ENCODE measurements at places on chromosomes 5 and 9.
A peak's percentile ranks its signal among the peaks of the same experiment; 100 is the strongest.

DNA sequence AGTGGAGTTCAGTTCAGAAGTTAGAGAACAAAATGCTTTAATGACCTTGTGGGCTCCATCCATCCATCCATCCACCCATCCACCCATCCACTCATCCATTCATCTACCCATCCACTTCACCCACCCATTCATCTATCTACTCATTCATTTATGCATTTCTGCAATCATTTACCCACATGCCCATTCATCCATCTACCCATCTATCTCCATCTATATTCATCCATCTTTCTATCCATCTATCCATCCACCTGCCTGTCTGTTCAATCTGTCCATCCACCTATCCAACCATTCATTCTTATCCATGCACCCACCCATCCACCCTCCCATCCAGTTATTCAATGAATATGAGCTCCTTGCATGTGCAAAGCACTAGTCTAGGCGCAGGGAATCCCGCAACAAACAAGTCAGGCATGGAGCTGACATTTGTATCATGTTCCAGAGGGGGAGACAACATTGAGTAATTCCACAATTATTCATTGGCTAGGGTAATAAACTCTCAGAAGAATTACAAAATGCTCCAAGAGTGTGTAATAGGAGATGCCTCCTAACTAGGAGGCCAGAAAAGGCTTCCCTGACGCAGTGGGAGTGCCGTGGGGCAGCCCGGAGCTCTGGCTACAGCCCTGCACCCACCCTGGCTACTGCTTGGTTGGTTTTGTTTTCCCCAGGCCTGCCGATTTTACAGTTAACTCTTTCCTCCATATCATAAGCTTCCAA is 211.2 kb downstream of the NXNL2 start:
- DNase-seq = no peak

- no peak for DNase-seq
Observed at GRCh38 chr5:94017579-94017978, 276.2 kb upstream of the POU5F2 start.

GRCh38 chr9:90578126-90578815 is 64.4 kb downstream of the DIRAS2 start:
- no peak for DNase-seq

DNA sequence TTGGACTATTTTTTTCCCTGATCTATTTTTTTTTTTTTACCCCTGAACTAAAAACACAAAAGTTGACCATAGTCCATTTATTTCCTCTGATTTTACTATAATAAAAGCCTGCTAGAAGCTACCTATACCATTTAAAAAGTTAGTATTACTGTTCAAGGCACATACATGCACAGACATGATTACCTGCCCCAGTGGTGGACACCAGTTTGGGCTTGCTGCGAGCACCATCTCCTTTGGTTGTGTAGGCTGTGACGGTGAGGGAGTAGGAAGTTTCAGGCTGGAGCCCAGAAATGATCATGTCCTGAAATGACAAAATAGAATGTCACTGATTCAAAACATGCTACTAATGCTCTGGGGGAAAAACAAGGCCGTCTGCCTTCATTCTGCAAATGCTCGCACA is 693.1 kb upstream of the DMAC1 start:
- DNase-seq = no peak

DNA sequence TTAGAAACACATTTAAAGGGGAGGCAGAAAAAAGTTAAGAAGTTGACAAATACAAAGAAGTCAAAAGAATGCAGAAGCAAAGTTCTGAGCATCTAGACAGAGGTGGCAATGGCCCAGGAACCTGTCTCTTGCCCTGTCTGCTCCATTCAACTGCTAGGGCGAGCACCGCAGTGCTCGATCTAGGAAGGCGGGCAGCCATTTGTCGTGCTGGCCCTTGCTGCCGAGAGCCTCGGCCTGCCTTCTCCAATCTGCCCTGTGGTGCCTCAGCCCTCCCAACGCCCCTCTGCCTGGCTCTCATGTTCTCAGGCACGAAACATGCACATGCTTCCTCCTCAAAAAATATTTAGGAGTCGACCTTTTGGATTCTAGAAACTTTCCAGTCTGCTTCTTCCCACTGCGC is 42.2 kb downstream of the DDX31 start:
- DNase-seq = no peak

DNA sequence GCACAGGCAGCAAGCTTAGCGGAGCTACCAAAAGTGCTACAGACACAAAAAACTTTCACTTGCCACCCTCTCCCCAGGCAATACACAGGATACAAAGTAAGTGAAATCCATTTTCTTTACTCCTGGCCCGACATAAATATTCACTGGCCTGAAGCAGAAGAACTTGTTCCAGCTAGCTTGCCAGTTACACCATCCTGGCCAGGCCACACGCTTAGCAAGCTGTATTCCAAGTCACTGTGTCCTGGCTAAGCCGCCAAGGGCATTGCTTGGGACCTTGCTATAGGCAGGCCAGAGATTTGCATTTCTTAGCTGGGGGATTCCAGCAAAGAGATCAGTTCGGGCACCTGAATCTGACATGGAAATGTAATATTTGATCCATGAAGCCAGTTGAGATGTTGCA is 71.0 kb upstream of the SLC1A3 start:
- DNase-seq = no peak

GRCh38 chr9:131290036-131290766 is 678 bp downstream of the PLPP7 start:
- DNase-seq = no peak

DNA sequence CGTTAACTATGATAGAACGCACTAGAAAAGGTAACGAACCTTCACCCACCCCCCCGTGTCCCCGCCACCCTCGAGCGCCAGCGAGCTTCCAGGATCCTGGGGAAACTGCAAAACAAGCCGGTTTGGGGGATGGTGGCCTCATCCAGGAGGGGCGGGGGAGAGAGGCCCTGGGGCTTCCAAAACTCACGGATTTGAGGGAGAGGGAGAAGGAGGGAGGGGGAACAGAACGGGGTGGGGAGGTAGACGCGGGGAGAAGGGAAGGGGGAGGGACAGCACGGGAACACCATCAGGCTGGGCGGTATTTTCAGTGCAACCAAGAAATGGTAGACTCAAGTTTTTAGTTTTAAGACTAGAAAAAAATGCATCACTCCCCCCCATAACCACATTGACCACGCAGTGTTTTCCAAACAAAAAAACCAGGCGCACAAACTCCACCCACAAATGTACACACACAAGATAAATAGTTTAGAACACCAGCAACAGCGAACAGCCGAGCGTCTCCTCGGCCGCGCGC is 1.4 kb downstream of the NRARP start:
- DNase-seq = no peak

GRCh38 chr5:172941067-172941516 is 18.1 kb upstream of the RPL26L1 start:
- DNase-seq = no peak

DNA sequence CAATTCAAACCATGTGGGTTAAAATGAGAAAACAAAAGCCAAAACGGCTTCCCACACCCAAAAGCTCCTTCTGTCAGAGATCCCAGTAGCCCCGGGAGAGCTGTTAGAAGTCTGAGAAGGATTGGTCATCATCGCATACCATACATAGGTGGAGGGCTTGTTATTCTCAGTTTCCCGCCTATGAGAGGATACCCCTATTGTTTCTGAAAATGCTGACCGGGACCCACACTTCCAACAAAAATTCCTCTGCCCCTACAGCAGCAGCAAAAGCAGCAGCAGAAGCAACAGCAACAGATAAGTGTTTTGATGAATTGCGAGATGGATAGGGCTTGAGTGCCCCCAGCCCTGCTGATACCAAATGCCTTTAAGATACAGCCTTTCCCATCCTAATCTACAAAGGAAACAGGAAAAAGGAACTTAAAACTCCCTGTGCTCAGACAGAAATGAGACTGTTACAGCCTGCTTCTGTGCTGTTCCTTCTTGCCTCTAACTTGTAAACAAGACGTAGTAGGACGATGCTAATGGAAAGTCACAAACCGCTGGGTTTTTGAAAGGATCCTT is at the start of gene TEK:
Gene TEK (plus strand): TSS at position 245 of the 561 bp plus-strand sequence. CDS start 366 bp downstream, outside the sequence.
- no peak for DNase-seq

GRCh38 chr9:124894035-124894740 is 32.3 kb downstream of the ARPC5L start:
- no peak for DNase-seq

DNA sequence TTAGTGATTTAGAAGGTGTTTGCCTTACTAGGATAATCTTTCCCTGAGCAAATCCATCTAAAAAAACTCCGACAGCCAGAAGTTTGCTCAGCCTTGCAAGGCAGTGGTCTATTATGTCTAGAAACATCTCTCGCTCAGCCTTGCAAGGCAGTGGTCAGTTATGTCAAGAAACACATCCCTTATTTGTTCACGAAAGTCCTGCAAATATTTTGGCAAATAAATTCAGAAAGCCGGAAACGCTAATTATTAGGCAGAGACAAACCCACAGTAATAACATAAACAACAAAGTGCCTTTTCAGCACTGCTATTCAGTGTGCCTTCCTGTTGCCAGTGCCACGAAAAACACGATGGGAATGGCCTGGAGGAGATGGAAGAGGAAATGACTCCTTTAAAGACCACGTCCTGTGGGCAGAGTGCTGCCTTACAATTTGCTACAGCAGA is 184.5 kb downstream of the GNAQ start:
- no peak for DNase-seq

GRCh38 chr9:114799925-114800324 is 5.9 kb downstream of the TNFSF15 start:
- DNase-seq = no peak

GRCh38 chr5:74579215-74579614 is 61.3 kb downstream of the ENC1 start:
- DNase-seq = peak; percentile 4

GRCh38 chr5:151097061-151097460 is 16.2 kb upstream of the TNIP1 start:
- DNase-seq = no peak

DNA sequence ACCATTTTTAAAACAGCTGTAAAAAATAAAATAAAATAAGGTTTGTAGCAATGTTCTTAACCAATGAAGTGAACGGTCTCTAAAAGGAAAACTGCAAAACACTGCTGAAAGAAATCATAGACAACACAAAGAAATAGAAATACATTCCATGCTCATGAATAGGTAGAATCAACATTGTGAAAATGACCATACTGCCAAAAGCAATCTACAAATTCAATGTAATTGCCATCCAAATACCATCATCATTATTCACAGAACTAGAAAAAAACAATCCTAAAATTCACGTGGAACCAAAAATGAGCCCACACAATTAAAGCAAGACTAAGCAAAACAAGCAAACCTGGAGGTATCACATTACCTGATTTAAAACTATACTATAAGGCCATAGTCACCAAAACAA is 67.6 kb upstream of the RGMB start:
- DNase-seq = no peak

DNA sequence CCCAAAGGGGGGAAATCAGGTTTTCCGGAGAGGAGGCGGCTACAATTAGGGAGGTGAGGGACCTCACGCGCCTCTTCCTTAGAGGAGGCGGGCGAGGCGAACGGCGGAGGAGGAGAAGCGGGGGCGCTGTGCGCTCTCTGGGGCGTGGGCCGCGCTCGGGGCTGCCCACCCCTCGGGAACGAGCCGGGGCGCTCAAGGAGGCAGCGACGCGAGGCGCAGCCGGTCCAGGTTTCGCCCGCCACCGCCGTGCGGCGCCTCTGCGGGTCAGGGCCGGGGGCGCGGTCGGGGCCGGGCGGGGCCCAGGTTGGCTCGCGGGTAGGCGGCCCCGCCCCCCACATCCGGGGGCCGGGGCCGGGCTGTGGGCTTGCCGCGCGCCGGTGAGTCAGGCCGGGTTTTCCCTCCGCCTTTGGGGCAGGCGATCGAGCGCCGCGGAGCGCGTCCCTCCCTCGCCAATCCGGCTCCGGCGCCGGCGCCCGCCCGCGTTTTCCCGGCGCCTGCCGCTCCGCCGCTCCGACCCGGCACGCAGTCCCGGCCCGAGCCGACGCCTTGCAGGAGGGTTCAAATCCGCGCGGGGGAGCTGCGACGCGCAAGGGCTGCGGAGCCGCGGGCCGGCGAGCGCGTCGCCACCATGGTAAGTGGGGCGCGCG is at the start of gene N4BP3:
Gene N4BP3 (plus strand): TSS at position 392 of the 647 bp plus-strand sequence. CDS start 6,052 bp downstream, outside the sequence.
- peak; percentile 77 for DNase-seq

DNA sequence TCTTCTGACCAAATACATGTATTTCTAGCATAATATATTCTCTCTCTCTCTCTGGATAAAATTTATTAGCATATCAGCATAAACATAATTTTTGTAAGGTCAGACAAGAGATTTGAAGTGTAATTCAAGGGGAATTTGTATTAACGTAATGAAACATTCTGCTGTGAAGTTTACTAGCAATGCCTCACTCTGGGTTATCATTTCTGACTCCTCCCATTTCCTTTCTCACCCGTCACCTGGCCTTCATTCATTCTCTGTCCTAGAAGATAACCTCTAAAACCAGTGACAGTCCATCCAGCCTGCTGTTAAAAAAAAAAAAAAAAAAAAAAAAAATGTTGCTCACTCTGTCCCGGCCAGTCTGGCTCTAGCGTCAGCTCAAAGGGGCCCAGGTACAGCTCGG is 27.1 kb downstream of the GRAMD2B start:
- DNase-seq = peak; percentile 79

DNA sequence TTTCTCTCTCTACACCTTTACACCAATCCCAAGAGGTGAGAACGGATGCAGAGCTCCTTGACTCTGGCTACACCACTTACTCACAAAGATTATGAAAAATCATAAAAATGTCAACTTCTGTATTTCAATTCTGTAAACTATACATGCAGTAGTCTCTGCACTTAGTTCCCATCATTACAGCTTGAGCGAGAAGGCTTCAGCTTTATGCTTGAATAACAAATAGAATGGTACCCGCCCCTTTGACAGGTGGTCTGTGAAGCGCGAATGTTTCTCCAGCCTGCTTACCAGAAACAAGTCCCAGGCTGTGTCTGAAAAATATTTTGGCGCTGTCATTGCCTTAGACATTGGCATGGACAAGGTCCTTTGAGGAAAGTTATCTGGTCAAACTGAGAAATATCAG is 562.4 kb upstream of the CLINT1 start:
- DNase-seq = no peak

DNA sequence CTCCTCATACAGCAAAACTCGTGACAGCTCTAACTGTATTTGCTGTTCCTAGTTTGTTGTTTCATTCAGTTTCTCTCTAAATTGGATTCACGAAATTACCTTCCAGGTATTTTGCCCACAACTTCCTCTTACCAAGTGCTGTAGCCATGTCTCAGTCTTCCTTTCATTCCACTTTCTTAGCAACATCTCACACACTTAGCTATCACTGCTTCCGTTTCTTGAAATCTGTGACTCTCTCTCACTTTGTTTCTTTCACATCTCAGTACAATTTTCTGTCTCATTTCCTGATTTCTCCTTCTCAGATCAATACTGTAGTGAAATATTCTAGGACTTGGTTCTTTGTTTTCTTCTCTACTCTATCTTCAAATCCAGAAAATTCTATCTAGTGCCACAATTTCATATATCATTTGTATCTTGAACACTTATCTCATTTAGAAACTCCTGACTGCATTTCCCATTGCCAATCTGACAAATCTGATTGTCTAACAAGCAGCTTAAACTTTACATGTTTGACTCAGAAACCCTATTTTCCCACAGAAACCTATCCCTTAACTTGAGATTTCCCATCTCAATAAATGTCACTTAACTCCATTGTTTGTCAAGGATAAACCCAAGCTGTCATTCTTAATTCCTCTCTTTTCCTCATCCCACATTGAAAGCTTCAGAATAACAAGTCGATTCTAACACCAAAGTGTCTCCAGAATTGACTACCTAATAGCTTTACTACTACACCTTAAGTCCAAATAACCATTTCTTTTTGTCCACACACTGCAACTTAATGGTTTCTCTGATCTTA is 303.1 kb downstream of the CDH12 start:
- DNase-seq = no peak
